ENCODE measurements at places on chromosomes 3 and 15. TPM values are rescaled to one million over a fixed set of nuclear protein-coding genes. Genes with fewer than 3 reads are reported as not detected.

Gene PDZRN3
- 27.7 TPM for total RNA-seq

Gene CATSPER2
- total RNA-seq = 2.1 TPM

Gene KBTBD8
- total RNA-seq = 4.0 TPM

Gene LSMEM2
- not detected for total RNA-seq

Gene GJD2
- total RNA-seq = not detected

Data from uterine smooth muscle cell (primary cell).